NCI-H2171 (cell line): ENCODE measurements at places on chromosomes 4 and X.

GRCh38 chrX:9352694-9353411 is 112.0 kb upstream of the TBL1X start:
- DNase-seq = no peak

- DNase-seq = peak; percentile 39
Observed at GRCh38 chr4:159018062-159018629, 84.7 kb upstream of the RAPGEF2 start.

DNA sequence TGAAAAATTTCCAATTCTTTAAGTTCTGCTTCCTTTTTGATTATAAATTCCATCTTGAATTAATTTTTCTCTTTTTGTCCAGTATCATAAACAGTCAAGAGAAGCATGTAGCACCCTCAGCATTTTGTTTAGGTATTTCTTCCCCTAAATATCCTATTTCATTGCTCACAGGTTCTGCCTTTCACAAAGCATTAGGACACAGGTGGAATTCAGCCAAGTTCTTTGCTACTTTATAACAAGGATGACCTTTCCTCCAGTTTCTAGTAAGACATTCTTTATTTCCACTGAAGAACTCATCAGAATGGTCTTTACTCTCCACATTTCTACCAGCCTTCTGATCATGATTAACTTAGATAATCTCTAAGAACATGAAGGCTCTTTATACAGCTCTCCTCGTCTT is 7.4 kb downstream of the SLC9B1 start:
- DNase-seq = no peak

DNA sequence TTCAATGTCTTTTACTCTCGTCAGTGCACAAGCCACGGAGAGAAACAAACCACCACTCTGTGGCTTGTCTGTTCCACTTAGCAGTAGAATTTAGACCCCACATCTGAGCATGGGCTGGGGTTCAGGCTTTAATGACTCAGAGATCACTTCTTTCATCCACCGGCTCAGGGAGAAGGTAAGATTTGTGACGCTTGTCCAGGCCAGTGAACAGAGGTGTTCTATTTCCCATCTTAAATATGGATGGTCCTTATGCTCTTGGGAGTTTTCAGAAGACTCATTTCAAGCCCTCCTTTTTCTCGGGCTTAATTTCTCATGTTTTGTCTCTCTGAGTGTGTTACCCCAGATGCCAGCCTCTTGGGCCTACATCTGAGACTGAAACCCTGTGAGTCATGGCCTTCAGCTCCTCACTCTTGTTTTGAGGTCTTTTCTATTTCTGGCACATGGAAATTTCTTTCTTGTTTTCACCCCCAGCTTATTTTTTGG is 127.4 kb upstream of the SFRP2 start:
- DNase-seq = no peak

DNA sequence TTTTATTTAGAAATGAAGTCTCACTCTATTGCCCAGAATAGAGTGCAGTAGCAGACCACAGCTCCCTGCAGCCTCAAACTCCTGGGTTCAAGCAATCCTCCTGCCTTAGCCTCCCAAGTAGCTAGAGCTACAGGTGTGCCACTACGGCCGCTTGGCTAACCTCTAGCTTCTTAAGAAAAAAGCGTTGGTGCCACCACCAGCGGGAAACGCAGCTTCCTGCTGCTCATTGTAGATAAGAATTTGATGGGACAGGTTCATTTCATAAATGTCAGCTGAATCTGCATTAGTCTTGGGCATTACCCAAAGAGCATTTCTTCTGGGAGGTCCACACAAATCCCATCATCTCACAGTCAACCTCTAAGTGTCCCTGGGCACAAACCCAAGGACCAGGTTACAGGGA is 33.2 kb upstream of the NAP1L5 start:
- no peak for DNase-seq

- DNase-seq = no peak
Observed at GRCh38 chrX:44314259-44314734, 29.2 kb downstream of the EFHC2 start.

DNA sequence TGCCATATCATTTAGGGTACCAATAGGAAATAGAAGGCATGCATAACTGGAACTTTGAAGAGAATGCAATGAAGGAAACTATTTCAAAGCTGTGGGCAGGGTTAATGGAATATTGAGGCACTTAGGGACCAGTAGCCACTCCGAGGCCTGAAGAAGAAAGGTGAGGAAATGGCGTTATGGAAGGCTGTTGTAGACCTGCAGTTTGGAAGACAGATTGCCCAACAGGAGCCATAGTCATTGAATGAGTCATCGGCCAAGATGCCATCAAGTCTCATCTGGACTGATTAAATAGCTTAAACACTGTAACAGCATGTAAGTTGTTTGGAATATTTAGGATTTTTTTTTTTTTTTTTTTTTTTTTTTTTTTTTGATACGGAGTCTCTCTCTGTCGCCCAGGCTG is 11.6 kb downstream of the CXCL13 start:
- no peak for DNase-seq

DNA sequence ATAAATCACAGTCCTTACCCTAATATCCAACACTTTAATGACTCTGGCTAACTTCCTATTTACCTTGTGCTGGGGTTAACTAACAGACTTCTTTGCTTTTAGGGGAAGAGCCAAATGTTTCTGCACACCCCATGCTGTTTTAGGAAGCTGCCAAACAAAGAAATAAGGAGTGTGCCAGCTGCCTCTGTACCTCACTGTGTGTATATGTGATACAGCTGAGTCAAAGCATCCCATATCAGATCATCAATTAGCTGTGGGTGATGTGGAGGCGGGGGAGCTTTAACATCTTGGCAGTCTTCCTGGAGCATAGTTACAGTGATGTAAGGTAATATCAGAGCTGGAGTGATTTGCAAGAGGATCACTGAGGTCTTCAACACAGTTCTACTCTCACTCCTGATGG is 95.4 kb downstream of the COL25A1 start:
- DNase-seq = peak; percentile 49

DNA sequence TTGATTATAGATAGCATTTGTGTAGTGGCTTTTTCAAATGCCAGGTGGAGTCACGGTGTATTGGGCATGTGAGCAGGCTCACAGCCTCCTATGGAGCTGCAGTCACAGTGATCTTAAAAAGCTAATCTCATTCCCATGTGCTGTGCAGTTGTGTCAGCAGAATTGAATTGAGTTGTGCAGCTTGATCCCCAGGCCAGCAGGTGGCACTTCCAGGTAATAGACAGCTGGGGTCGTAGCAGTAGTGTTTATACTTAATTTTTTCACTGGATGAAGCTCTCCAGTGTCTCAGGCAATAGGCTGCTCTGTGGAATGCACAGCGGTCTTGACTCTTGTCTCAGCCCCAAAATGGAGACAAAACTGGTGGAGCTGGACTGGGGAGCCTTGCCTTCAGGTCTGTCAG is 1028.1 kb downstream of the SH3BGRL start:
- no peak for DNase-seq

- no peak for DNase-seq
Observed at GRCh38 chrX:34632384-34632783, 24.7 kb downstream of the TMEM47 start.

DNA sequence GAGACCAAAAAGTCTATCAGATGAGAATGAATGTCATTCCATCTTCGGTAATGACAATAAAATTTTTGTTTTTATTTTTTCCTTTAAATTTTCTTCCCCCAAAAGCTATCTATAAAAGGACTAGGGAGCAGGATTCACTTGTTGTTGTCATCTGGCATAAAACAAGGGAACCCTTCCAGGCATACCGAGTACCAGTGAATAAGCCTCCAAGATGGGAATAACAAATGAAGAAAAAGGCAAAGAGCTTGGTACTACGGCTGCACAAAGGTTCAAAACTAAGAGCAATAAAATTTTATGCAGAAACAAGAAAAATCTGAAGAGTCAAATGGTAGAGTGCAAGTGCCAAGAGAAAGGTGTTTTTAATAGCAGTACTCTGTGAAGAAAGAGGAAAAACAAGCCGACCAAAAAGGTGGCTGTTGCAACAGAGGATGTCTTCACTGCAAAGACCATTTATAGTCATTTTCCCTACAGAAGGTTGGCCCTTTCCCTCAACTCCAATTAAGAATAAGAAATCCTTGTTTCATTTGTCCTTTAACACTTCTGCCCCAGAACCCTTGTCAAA is 25.8 kb downstream of the PPP3CA start:
- no peak for DNase-seq

DNA sequence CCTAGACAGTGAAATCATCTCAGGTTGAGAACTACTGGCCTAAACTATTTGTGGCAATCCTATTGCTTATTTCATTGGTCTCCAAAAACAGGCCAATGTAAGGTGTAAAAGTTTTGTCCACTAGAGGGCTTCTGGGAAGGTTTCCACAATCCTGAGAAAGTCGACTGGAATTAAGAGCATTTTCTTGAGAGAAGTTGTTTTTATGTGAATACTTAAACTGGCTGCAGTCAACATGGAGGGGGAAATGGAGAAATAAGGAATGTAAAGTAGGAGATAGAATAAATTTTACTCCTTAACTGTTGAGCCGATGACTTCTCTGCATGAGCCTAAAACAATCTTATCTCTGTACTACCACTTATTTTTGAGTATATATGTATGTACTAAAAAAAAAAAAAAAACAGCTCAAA is 11.0 kb upstream of the EIF4E start:
- peak; percentile 5 for DNase-seq

GRCh38 chr4:145531223-145531622 is 49.6 kb downstream of the SMAD1 start:
- no peak for DNase-seq

- no peak for DNase-seq
Observed at GRCh38 chrX:39765327-39765726, 332.4 kb downstream of the BCOR start.

- DNase-seq = no peak
Observed at GRCh38 chr4:128869776-128870509, 60.4 kb downstream of the JADE1 start.

GRCh38 chr4:140607852-140608251 is 39.1 kb upstream of the UCP1 start:
- no peak for DNase-seq

DNA sequence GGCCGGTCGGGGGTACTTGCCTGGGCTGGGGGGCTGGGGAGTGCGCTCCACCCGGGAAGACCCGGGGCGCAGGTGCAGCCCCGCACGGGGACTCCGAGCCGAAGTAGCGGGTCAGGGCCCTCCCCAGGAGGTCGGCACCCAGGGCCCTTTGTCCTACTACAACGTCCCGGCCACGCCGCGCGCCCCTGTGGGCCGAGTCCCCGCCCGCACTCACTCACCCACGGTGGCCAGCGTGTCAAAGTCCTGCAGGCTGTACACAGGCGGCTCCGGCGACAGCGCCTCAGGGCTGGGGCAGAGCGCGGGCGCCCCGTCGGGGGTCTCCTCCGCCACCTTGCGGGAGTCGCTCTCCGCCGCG is 602 bp downstream of the PRKX start:
- no peak for DNase-seq

DNA sequence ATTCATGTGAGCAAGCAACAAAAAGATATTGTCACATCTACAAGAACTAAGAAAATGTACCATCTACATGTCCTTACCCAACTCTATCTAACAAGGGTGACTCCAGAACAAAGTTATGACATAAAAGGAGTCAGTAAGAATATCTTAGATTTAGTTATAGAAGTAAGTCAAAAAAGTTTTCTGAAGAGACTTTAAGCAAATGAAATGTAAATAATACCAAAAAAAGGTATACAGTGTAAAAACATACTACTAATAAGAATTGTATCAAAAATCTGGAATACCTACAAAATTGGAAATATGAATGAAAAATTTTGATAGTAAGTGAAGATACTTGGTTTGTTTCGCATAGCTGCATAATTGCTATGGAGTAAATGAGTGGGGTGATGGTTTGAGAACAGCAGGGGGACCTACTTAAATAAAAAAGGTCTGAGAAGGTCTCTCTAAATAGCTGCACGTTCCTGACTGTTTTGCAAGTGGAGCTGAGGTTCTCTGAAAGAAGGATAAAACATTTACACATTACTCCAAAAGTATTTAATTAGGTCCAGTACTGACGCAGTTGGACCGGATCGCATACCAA is 51.0 kb upstream of the ENPP6 start:
- DNase-seq = no peak

GRCh38 chr4:3280466-3280865 is 12.4 kb upstream of the RGS12 start:
- DNase-seq = no peak

DNA sequence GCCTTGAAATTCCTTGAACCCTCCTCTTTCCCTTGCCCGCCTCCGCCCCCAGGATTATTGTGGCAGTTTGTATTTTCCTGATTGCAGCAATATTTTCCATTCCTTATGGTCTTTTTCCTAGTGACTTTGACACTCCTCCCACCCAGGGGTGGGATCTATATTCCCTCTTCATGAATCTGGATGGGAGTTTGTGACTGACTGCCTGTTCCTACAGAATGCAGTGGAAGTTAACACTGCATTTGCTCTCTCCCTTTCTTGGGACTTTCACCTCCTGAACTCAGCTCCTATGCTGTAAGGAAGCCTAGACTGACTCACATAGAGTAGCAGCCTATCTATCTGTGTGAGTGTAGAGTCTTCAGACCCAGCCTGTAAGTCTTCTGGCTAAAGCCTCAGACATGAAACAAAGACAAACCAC is 2.2 kb downstream of the FUNDC2 start:
- no peak for DNase-seq

DNA sequence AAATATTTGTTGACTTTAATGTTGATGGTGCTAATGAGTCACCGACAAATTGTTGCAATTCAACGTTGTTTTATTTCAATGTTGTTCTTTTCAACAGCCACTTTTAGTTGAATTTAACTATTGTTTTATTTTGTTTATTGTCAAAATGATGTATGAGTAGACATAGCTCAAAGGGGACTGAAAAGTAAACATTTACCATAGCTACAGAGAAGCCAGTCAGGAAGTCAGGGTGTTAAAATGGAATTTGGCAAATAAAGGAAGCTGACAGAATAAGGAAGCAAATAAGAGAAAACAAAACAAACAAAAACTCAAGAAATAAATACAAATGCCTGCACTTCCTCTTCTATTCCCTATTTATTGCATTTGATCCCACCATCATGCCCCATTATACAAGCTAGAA is 648.4 kb upstream of the HTR2C start:
- no peak for DNase-seq

DNA sequence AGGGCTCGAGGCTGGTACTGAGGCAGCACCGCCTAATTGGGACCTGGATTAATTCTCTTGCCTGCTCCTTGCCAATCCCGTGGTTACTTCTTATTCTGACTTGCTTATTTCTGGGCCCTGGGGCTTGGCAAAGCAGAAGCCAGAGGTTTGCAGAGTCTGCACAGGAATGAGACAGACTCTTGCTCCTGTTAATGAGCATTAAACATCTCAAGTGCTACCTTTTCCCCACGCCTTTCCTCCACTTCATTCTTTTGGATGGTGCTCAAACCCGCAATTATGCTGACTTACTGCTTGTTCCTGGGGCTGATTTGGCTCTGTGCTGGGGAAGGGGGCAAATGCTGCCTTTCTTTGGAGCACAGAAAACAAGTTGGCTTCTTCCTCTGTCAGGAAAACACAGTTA is 16.5 kb upstream of the STOX2 start:
- DNase-seq = no peak
